LoVo (cell line): ENCODE measurements at places on chromosomes 11 and 22.

DNA sequence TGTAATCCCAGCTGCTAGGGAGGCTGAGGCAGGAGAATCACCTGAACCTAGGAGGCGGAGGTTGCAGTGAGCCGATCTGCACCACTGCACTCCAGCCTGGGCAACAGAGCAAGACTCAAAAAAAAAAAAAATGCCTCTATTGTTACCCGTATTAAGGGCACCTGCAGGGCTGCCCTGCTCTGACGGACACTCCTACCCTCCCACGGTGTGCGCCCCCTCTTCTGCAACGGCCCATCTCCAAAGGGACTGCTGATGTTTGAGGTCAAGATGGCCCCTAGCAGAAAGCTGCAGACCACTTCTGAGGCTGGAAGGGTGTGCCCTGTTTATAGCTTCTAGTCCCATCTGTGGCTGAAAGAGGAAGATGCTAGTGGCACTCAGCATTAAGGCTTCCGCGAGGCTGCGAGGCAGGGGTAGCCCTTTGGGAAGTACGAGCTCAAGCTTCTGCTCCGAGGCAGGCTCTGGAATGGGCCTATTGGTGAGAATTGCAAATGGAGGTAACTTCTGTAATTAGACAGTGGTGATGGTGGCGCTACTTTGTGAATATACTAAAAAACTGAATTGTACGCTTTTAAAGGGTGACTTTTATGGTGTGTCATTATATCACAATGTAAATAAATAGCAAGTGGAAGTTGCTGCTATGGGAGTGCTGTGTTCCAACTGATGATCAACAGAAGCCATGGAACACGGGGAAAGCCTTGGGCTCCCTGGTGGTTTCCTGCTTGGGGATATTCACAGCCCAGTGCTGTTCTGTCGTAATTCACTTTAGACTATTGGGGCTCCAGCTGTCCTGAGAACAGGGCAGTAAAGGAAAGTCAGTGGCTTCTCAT is 24.3 kb downstream of the ARFGAP2 start:
- DNase-seq, result no peak

DNA sequence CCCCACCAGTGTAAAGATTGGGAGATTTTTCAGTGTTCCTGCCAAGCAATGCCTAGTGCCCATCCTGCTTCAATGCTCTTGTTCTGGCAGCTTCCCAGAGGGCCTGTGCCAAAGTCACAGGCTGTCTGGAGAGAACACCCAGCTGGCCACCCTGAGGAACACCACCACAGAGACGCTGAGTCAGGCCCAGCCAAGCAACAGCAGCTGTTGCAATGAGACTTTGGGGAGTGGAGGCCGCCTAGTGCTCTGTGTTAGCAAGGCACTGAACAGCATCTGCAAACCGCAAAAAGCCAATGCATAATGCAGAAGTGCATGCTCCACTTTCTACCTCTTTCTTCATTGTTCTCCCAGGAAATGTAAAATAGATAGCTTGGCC is 168.1 kb downstream of the NXPE2 start:
- no peak for DNase-seq

GRCh38 chr11:123569393-123569792 is 85.0 kb downstream of the SCN3B start:
- DNase-seq, result no peak

GRCh38 chr22:32322986-32323385 is 34.7 kb upstream of the RFPL3 start:
- no peak for DNase-seq

- no peak for DNase-seq
These were observed 91.5 kb downstream of the PHF21B start for GRCh38 chr22:44918166-44918924.

- no peak for DNase-seq
These were observed 91.5 kb downstream of the NECTIN1 start for GRCh38 chr11:119637481-119637880.
